AML-193 (cell line): ENCODE measurements at places on chromosomes 6 and 20.
A peak's percentile ranks its signal among the peaks of the same experiment; 100 is the strongest.

- no peak for DNase-seq
Measured at GRCh38 chr6:39369987-39370386, 47.5 kb upstream of the KCNK16 start.

GRCh38 chr6:6942091-6942490 lies 165.7 kb upstream of the RREB1 start:
- DNase-seq: no peak

- DNase-seq: no peak
Measured at GRCh38 chr6:121885399-121886152, 450.1 kb downstream of the GJA1 start.

- no peak for DNase-seq
Measured at GRCh38 chr6:131730264-131730663, 19.4 kb upstream of the CTAGE9 start.

DNA sequence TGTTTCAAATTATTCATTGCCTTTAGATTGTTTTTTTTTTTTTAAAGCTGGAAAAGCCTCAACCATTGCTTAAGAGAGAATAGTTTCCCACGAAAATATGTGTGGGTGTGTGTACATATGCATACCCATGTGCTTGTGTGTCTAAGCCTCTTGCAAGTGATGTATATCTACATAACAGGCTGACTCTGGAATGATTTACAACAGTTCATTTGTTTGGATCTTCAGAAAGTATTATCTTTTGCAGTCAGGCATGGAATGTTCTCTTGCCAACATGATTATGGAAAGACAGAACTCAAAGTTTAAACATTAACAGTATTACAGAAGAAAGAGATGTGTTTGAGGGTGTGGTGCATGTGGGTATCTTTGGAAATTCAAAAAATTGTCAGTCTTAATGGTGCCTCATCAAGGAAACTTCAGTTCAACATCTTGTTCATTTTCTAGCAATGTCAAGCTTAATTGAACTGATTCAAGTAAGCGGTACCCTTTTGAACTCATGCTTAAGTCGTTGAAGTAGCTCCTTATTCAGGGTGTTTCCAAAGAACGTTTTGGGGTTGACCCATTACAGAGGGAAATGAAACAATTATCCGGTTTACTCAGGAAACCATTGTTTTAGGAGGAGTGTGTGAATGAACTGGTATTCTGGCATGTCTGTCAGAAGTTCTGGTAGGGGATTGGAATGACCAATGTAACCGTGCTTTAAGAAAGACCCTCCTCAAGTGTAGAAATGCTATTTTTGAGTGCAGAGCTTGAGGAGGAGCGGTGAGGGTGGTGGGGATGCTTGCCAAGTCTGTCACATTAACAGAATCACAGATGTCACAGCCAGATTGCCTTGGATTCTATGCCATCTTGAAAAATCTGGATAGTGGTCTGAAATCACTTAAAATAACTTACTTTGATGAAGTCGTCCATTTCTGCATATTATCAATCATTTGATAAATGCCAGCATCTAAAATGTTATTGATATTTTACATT lies 60.3 kb downstream of the ADGRG6 start:
- DNase-seq: no peak

DNA sequence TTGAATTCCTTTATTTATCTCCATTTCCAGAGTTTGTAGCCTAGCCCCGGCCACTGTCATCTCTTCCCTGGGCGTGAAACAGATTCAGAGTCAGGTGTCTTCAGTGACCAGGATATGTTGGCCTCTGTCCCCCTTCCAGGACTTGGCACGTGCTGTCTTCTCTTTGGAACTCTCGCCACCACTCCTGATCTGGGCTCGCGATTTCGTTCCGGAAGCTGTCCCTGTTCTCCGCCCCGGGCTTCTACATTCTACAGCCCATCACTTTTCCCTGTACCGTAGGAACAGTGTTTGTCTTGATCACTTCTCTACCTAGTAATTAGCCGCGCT lies 739 bp downstream of the GSS start:
- DNase-seq: peak; percentile 55

- DNase-seq: no peak
Measured at GRCh38 chr6:38676974-38677544, 25.9 kb downstream of the GLO1 start.
